ENCODE measurements at places on chromosomes 3 and 15.

- DNase-seq = no peak
Measured at GRCh38 chr15:73628976-73629797, 4.0 kb downstream of the NPTN start.

DNA sequence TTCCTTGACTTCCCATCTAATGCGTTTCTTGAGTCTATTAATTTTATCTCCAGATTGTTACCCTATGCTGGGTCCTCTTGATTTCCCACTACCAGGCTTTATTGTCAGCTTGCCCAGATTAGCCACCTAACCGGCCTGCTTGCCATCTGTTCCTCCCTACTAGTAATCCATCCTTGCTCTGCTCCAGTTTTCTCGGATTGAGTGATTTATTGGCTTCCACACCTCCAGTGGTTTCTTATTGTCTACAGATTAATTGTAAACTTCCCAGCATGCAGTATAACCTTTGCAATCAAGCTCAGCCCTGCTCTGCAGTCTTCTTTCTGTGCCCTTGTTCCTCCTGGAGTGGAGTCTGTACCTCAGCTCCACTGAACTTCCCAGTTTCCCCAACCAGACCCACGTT is 63.4 kb downstream of the ARHGEF26 start:
- DNase-seq = no peak

GRCh38 chr3:31275038-31275572 is 257.6 kb upstream of the STT3B start:
- no peak for DNase-seq

GRCh38 chr3:98095882-98096281 is 8.9 kb downstream of the OR5AC2 start:
- DNase-seq = no peak

DNA sequence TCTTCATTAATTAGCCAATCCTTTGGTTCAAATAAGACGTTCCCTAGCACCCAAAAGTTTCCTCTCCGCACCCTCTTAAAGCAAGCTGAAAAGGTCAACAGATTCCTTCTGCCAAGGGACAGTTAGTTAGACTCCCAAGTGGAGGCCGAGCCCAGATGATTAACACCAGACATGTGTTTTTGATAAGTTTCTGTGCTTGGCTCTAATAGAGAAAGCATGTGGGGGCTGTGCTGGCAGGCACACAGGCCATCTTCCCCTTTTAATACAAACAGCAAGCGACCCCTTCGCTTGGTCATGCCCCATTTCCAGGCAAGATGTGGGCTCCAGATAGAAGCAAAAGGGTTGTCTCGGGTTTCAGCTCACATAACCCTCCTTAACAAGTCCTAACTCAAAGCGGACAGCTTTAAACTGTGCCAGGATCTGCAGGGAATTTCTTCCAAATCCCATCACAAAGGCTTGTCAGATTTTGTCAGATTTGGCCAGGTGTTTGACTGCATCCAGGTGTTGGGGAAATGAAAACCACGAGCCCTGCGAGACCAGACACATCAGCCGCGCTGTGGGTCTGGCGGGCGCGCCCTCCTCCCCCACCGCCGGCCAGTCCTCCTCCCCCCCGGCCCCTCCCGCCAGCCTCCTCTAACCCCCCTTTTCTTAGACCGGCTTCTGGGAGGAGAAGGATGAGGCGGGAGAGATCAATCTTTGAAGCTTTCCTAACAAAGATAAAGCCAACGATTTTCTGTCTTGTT is 3.3 kb downstream of the HES1 start:
- no peak for DNase-seq

- no peak for DNase-seq
Measured at GRCh38 chr3:157026091-157026490, 133.9 kb downstream of the CCNL1 start.

- DNase-seq = no peak
Measured at GRCh38 chr3:153577059-153577736, 415.2 kb downstream of the RAP2B start.

GRCh38 chr15:62173215-62173614 is 8.1 kb upstream of the C2CD4B start:
- DNase-seq = no peak

Measured in sciatic nerve (tissue), 2 donors.